ENCODE measurements at places on chromosomes 11 and 22.
A peak's percentile ranks its signal among the peaks of the same experiment; 100 is the strongest.

- peak; percentile 33 for DNase-seq
These were observed 29.9 kb downstream of the SERPIND1 start for GRCh38 chr22:20803696-20804324.

- peak; percentile 80 for DNase-seq
These were observed 505 bp downstream of the NUDT22 start for GRCh38 chr11:64226507-64227051.

DNA sequence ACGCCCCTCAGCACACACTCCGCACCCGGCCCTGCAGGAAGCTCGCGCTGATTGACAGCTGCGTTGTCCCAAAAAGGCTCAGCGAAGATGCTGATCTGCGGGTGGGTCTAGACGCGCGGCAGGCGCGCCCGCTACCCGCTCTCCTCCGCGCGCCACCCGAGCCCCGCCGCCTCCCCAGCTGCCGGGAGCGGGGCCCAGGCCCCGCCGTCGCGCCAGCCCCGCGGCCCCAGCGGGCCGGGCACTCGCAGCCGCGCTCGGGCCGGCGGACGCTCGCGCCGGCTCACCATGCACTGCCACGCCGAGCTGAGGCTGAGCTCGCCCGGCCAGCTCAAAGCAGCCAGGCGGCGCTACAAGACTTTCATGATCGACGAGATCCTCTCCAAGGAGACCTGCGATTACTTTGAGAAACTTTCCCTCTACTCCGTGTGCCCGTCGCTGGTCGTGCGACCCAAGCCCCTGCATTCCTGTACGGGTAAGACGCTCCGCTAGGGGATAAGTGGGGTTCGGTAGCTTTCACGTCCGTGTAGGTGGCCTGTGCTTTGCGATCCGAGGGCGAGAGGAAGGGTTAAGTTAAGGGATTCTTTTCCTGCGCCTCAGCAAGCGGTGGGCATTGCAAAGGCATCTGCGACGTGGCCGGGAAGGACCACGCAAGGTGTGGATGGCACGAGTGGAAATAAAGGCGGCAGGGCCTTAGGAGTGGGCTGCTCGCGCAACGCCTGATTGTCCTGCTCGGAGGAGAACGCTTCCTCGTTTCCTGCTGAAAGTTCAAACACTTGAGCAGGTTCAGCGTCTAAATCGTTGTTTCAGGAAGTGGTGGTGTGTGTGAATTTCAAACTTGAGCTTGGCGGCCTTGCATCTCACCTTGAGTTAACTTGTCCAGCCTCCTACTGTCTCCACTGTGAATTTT, at the start of gene BARX2:
Gene BARX2 (plus strand): TSS at position 98 of the 907 bp plus-strand sequence. CDS start 188 bp downstream, at position 286.
- peak; percentile 59 for DNase-seq

DNA sequence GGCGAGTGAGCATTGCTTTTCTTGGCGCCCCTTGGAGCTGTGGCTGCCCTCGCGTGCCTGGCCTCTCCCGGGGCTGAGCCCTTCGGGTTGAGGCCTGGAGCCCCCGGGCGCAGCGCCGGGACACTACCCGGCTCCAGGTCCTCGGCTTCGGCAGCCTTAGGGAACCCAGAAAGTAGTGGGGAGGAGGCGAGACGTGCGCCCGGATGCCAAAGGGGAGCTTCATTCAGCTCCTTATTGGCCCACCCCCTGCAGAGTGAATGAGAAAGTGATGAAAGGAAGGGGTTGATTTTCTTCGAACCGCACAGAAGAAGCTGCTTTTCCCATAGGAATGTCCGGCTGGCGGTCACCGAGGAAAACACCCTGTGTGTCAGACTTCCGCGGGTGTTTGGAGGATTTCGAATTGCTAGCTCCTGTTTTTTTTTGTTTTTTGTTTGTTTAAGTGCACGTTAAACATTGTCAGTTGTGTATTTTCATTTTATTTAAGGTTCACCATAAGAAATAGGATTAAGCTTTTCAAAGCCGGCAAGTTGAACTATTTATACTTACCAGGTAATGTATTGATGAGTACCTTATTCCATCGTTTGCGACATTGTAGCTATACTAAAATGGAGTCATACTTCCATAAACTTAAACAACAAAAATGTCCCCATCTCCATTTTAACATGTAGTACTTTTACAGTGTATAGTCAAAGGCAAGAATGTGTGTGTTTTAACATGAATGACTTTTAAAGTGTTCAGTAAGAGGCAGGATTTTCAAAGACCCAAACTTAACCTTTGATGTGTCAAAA, 841 bp upstream of the EIF4G2 start:
- peak; percentile 50 for DNase-seq

DNA sequence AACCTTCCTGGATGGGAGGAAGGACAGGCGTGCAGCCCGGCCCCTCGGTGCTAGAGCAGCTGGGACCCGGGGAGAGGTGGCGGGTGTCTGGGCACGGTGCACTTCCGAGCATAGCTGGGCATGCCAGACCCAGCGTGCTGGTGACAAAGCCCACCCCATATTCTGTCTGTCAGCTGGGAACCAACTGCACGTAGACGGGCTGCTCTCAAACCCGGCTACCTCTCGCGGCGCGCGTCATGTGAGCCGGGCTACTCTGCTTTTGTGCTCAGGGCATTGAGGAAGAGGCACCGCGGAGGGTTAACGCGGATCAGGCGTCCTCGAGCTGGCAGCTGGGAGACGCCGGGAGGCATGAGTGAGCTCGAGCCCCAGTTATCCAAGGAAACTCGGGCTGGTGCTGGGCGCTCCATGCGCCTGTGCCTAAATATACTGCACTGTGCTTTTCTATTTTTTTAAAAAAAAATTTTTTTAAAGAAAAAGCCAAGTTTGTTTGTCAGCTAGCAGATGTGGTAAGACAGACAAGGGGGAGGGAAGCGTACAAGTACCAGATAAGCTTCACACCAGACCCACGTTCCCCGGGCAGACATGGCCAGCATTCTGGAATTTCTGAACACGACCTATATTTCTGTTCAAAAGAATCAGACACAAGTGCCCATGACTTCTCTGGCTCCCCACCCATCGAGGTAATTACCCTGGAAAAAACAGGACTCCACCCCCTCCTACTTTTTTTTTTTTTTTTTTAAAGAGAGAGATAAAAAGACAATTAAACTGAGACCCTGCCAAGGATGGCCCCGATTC, 425.6 kb downstream of the SHANK2 start:
- DNase-seq = peak; percentile 14

DNA sequence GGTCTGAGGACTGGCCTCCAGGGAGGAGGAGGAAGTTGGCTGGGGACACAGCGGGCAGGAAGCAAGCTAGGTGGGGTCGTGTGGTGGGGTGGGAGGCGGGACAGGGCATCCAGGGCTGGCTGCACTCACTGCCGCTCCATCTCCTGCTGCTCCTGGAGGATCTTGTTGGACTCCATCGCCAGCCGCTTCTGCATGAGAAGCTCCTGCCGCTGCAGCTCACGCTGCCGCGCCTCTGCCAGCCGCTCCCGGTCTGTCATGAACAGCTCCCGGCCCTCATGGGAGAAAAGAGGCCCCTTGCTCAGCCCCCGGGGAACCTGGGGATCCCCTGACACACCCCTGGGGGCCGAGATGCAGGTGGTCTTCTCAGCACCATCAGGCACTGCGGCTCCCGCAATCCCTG, 21.6 kb downstream of the USH1C start:
- no peak for DNase-seq

DNA sequence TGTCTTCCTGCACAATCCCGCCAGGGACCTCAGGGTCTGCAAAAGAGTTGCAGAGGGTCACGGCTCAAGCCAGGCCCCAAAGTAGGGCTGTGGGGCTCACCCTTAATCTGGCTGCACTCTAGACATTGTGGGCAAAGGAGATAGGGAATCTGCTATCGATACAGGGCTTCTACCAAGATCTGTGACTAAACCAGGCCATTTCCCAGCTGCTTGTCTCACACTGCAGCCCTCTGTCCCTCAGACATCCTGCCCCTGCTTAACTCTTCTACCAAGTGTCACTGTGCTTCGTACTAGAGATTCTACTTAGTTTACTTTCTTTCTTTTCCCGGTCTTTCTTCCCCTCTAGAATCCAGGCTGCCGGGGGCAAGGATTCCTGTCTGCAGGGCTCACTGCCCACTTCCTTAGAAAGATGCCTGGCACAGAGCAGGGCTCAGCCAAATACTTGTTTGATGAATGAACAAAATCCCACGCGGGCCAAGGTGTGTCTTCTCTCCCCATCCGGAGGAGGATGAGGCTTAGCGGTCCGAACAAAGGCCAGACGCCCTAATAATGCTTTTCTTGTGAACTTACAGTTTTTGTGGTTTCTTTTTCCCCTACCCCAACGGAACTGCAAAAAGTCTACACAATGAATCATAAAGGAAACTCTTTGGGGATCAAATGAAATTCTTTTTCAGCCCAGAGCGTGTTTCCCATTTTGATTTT, 61.3 kb upstream of the ANO1 start:
- no peak for DNase-seq

DNA sequence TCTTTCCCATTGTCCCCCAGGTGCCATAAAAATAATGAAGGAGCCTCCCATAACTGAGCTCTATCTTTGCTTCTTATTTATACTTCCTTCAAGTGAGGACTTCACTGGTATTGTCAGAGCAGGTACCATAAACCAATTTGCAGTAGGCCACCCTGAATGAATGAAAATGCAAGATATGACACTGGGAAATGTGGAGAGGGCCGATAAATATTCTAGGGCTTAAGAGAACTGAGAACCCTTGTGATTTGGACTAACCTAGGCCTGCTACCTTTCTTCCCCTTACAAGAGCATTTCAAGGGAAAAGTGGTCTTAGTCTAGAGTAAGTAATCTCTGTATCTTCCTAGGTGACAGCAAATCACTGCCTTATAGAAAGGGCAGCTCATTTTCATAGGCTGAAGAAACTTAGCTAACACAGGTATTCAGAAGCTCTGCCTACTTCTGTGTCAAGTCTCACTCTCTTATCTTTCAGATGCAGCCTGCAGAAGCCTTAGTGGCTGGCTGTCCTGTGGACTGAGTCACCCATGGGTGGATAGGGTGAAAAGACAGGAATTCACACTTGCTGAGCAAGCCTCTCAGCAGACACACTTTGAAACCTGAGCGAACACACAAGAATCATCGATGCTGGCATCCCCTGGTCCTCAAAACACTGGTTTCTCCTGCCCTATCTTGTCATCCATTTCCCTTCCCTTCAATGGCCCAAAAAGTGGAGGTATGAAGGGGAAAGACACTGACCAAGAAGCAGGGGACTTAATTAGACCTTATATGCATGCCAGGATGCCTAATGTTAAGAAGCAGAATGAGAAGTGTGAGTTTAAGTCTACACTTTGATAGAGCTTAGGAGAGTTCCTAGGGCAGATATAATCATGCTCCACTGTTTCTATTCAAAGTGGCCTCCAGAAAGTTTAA, 15.2 kb downstream of the NRIP3 start:
- no peak for DNase-seq

- DNase-seq = no peak
These were observed 398.5 kb downstream of the TBC1D22A start for GRCh38 chr22:47160781-47161520.

- no peak for DNase-seq
These were observed 1.3 kb upstream of the SCARF2 start for GRCh38 chr22:20438678-20439492.

GRCh38 chr11:64128255-64129006, 37.5 kb downstream of the MACROD1 start:
- no peak for DNase-seq

DNA sequence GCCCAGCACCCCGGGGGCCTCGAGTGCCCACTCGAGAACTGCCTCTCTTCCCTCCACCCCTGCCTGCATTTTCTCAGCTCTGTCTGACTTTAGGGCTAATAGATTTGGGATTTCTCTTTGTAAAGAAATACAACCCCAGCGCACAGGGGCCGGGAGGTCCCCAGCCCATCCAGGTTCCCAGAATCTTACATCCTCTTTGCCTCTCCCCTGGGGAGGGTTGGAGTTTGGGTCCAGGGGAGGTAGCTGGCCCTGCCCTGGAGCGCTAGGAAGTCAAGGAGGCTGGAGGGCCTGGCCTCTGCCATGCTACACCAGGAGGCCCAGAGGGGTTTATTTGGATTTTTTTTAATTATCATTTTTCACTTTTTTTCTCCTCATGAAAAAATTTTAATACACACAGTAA, 65.7 kb upstream of the LMO1 start:
- DNase-seq = no peak

DNA sequence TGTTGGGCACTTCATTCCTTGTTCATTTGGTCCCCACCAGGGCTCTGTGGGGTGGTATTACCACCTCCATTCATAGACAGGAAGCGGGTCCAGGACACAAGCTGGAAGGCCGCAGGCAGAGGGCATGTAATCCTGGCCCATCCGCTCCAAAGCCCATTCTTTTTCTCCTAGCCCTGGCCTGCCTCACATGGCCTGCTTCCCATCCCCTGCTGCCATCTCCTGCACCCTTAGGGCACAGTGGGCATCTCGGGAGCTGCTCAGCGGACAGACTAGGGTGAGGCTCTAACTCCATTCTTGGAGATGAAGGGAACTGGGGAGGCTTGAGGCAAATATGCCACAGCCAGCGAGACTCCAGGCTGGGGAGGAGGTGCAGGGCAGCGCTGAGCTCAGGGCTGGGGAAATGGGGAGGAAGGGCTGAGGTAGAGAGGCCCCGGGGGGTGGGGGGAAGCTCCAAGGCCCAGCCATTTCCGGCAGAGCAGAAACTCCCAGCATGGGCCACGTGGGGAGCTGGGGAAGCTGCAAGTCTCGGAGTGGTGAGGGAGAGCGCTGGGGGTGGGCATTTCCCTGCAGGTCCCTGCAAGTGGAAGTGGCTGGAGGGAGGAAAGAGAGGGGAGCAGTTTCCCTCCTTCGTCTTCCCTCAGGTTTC, 14.3 kb upstream of the BCL9L start:
- peak; percentile 65 for DNase-seq

DNA sequence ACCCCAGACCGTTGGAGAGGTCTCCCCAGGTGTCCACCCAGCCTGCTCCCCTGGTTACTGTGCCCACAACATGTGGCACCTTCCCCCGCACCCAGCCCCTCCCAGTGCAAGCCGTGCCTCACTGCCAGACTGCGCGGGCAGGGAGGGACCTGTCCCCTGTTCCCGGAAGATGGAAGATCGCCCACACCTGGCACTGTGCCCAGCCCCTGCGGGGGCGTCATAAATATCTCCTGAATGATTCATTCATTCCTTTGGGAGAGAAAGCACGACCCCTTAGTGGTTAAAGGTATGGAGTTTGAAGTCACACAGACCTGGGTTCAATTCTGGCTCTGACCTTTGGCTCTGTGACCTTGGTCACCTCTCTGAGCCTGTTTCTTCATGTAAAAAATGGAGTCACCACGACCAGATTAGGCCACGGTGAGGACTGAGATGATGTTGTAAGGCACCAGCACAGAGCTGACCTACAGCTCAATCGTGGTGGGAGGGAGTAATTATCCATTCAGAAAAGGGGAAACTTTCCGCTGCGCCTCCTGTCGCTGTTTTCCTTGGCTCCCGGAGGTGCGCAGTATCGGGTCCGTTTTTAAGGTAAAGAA, 497 bp upstream of the SYT12 start:
- no peak for DNase-seq

- peak; percentile 72 for DNase-seq
These were observed 288.8 kb downstream of the CASP12 start for GRCh38 chr11:104609311-104610085.

DNA sequence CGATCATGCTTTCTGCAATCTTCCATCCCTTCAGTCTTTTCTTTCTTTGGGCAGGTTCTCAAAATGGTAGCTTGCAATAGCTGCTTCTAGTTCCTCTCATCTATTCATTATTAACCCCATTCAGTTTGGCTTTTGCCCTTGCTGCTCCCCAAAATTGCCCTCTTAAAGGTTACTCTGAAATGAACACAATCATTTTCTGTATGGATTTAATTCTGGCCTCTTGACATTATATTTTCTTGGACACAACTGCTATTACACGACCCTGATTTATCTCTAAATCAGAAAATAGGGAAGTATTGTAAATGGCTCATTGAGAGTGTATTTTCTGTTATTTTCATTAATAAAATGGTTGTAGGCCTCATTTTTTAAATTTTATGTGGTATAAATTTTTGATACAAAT, at the start of gene ANGPTL5:
Gene ANGPTL5 (minus strand): TSS at position 101 of the 400 bp plus-strand sequence. CDS start 8,613 bp downstream, outside the sequence.
- DNase-seq = no peak

- DNase-seq = no peak
These were observed 393.8 kb downstream of the AASDHPPT start for GRCh38 chr11:106471276-106471675.

Data from activated CD4-positive, alpha-beta T cell treated with anti-CD3 and anti-CD28 coated beads, Interleukin-10, Interleukin-2, amounts not matched to agents 100 ng/mL and 50 ng/mL, durations not matched to agents 16 hours and 8 hours (primary cell).